ENCODE measurements at places on chromosomes 3 and 15. TPM values are rescaled to one million over a fixed set of nuclear protein-coding genes. Genes with fewer than 3 reads are reported as not detected.

The STRIT1 gene
- total RNA-seq: not detected

GRCh38 chr3:27568393-27568792 is 84.2 kb upstream of the SLC4A7 start:
- DNase-seq: no peak

The MAP2K1 gene
- total RNA-seq: 50.4 TPM

The PCOLCE2 gene
- total RNA-seq: 6.8 TPM

The PGBD4 gene
- 1.2 TPM for total RNA-seq

The CCDC54 gene
- not detected for total RNA-seq

- peak; percentile 36 for DNase-seq
Measured at GRCh38 chr3:39110041-39110639, 2.7 kb downstream of the TTC21A start.

The NUP210 gene
- total RNA-seq: 48.8 TPM

DNA sequence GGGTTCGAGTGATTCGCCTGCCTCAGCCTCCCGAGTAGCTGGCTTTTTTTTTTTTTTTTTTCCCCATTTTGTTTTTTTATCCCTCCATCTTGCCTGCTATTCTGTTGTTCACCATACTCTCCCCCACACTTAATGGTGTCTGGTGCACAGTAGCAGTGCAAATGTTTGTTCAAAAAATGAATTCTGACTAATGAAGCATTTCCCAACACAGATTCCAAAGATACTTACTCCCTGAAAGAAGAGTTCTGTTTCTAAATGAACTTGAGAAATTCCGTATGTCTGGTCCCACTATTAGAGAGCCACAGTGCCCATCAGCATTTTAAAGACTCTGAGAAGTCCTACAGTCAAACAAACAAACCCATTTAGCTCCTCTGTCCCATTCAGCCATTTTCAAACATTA is 9.5 kb downstream of the EDEM1 start:
- DNase-seq: no peak
